ENCODE measurements at places on chromosomes 3 and 15.

DNA sequence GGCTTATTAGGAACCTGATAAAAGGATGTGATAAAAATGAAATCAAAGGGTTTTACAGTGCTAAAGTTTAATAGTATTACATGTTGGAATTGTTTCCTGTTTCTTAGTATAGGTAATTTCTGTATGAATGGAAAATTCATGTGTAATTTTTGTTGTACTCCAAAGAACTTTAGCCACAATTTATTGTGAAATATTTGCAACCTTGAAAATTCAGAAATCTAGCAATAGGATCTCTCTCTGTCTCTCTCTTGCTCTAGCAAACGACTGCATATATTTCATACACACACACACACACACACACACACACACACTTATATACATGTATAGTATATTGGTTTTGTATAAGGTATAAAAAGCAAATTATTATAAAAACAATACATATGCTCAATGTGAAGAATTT is 59.6 kb downstream of the PIAS1 start:
- DNase-seq = no peak

- no peak for DNase-seq
These were observed 48.6 kb downstream of the SLC12A8 start for GRCh38 chr3:125163739-125164601.

GRCh38 chr3:149501524-149501923 is 27.0 kb downstream of the TM4SF4 start:
- DNase-seq = no peak

- no peak for DNase-seq
These were observed 66.8 kb upstream of the KBTBD8 start for GRCh38 chr3:66931291-66931690.

GRCh38 chr3:151316267-151316991 is at the start of gene GPR87:
GPR87 (minus strand) TSS chr3:151316820; CDS start chr3:151300100, 16,720 bp downstream.
- no peak for DNase-seq

GRCh38 chr3:183438735-183439134 is 10.3 kb upstream of the MCF2L2 start:
- peak; percentile 45 for DNase-seq

DNA sequence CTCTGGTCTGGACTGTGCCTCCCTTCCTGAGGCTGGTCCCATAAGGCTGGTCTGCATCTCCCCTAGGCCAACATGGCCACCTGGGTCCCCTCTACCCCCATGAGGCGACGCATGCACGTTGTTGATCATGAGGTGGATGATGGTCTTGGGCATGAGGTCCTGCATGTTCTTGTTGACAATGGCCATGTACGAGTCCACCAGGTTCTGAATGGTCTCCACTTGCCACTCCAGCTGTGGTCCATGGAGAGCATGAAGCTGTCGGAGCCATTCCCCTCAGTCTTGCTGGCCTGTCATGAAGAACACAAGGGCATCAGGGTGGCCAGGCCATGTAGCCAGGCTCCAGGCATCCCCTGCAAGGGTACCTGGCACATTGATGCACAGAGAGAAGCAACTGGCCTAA is 27.1 kb upstream of the CSPG4 start:
- DNase-seq = no peak

DNA sequence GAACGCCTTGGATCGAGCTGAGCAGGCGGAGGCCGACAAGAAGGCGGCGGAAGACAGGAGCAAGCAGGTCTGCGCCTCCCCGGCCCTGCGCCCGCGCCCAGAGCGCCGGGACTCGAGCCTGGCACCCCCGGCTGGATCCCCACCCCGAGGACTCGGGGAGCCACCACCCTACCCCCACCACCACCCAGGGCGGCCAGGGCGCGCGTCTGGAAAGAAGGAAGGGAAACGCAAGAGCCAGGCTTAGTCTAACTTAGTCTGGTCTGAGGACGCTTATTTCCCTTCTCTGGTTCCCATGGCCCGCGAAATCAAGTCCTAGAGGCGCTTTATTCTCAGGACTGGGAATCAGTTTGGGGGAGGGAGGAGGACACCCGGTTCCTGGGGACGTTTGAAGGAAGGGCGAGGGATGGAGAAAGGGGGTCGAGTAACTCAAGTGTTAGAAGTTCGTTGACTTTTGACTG is 359 bp downstream of the TPM1 start:
- DNase-seq = no peak
